ENCODE measurements at places on chromosomes 1 and 21.
A peak's percentile ranks its signal among the peaks of the same experiment; 100 is the strongest.

DNA sequence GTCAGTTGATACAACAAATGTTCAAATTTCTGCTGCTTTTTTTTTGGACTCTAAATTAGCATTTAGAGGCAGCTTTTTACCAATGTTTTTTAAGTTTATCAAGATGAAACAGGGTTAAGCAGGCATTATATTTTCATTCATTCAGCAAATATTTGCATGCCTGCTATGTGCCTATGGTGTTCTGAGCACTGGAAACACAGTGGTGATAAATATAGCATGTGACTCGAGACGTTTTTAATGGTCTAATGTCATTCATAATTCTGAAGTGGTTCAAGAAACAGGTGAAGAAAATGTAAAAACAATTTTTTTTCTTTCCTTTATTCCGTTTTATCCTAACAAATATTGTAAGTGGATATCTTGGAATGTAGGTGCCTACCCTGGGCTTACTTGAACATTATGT, 26.8 kb downstream of the NEK7 start:
- DNase-seq: no peak

- DNase-seq: no peak
Measured at GRCh38 chr1:188782220-188782841, 1695.3 kb downstream of the BRINP3 start.

GRCh38 chr1:225026701-225027100, 97.2 kb downstream of the DNAH14 start:
- DNase-seq: no peak

- no peak for DNase-seq
Measured at GRCh38 chr21:14959343-14959742, 105.5 kb downstream of the NRIP1 start.

GRCh38 chr1:201307760-201308499, 24.6 kb downstream of the PKP1 start:
- no peak for DNase-seq

DNA sequence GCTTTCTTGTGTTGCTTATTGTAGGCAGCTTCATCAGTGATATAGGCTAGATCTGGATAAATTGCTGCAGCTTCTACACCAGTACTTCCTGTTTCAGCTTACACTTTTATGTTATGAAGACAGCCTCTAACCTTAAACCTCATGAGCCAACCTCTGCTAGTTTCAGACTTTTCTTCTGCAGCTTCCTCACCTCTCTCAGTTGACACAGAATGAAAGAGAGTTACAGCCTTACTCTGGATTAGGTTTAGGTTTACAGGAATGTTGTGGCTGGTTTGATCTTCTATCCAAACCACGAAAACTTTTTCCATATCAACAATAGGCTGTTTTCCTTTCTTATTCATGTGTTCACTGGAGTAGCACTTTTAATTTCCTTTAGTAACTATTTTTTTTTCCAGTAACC, 76.9 kb upstream of the RNPC3 start:
- DNase-seq: no peak

DNA sequence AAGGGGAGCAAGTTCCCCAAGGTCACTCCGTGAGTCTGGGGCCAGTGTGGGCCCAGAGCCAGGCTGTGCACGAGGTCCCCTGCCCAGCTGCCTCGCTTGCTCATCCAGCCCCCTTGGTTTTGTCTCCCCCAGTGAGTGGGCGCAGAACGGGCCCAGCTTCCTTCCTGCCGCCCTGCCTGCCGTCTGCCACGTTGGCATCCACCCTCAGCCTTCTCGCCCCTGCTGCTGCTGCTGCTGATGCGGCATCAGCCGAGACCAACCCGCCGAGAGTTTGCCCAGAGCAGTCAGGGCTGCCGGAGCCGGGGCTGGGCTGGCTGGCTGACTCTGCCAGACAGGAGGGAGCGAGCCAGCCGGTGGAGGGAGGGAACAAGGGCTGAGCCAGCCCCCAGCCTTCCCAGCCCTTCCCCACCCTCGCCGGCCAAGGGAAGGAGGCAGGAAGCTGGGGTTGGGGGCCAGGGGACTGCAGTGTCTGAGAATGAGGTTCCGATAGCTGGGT, 31.4 kb upstream of the WASF2 start:
- DNase-seq: peak; percentile 64

DNA sequence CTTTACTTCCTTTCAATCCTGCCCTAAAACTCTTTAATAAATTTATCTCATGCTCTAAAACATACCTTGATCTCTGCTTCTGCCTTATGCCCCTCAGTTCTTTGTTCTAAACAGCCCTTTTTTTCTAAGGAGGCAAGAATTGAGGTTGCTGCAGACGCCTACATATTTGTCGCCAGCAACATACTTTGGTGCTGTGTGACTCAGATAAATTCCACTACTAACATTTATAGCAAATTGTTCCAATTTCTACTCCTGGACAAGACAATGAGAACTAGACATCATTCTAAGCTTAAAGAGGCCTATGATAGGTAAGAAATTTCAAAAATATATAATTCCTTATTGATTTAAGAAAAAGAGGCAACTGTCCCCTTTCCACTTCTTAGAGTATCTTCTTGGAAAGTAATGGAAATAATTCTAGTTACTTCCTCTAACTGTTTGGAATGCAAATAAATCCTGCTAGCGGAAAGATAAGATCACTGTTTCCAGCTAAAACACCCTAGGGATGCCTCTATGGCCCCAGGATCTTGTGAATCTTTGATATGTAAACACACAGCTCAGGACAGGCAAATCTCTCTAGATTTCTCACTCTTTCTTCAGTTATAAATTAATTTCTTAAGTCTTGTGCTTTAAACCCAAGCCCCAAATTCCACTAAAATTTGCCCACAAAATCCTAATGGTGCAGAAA, 869.1 kb downstream of the KCNT2 start:
- DNase-seq: no peak

GRCh38 chr1:26029864-26030481, 8.4 kb downstream of the EXTL1 start:
- no peak for DNase-seq

DNA sequence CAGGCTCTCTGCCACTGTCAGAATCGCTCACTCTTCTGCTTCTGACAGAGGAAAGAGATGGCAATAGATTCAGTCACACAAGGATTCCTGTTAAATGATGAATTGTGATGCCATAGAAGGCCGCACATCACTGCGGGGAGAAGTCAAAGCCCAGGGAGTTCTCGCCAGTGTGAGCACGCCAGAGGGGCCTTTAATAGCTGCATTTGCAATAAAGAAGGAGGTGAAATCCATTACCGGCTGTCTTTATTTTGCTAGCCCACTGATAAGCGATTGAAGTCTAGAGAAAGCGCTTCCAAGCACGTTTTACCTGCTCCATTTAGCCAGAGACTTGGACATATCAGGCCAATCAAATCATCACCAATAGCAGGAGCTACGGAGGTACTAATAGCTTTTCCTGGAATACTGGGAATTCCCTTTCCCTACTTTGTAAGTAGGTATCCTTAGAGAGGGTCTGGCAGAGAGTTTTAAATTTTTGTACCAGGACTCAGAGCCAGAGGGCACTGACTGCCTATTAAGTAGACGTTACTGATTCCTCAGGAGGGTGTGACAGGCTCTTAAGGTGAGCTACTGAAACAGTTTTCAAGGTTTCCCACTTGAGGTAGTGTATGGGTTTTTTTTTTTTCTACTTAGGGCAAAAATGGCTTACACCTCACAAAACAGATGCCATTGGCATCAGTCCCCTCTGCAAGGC, 10.2 kb upstream of the TARBP1 start:
- no peak for DNase-seq

GRCh38 chr1:106063510-106063909, 993.0 kb upstream of the PRMT6 start:
- DNase-seq: no peak

DNA sequence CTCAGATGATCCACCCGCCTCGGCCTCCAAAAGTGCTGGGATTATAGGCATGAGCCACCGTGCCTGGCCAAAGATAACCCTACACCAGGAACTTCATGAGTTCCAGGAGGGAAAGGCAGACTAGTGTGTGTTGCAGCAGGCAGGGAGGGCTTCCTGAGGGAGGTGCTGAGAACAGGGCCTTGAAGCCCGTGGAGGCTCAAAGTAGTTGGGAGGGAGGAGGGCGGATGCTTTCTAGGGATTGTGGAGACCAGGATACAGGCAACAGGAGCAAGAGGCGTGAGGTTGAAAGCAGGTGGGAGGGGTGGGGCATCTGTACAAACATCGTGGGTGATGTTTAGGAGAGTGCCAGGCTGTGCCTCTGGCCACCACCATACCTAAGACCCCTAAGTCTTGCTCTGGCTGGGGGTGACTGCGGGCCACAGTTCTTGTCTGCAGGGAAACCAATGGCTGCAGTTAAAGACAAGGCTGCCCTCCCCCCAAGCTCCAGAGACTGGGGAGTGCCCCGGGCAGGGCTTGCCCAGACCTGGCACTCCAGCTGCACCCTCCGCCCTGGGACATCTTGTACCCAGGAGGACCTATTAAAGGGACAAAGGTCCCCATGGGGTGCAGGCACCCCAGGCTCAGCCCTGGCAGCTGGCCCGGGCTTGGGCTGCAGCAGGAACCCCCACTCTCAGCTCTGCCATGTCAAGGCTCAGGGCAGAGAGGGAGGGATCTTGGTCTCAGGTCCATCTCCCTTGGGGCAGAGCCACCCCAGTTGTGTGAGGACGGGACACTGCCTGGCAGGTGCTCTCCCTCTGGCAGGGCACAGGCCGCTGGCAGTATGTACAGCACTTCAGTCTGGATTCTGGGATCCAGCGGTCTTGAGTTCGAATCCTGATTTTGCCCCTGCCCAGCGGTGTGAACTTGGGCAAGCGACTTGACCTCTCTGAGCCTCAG, 22.1 kb upstream of the CASZ1 start:
- DNase-seq: no peak

GRCh38 chr1:115105831-115106230, 16.5 kb upstream of the TSPAN2 start:
- no peak for DNase-seq

- no peak for DNase-seq
Measured at GRCh38 chr1:21518774-21519455, 9.7 kb downstream of the ALPL start.

GRCh38 chr21:37623183-37623582, 256.6 kb downstream of the DYRK1A start:
- no peak for DNase-seq

GRCh38 chr1:241713316-241713715, 61.2 kb downstream of the WDR64 start:
- DNase-seq: no peak

DNA sequence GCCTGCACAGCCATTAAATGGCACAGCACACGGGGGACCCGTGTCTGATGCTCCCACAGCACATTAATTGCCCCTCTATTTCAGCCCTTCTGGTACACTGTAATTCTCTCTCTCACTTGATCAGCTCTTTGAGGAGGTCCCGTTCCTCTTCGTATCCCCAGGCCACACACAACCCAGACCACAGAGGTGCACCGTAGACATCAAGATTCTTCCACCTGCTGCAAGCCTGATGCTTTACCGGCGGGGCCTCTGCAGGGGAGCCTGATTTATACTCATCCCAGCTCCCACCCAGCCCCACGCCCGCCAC, 759 bp downstream of the SMYD3 start:
- DNase-seq: no peak

DNA sequence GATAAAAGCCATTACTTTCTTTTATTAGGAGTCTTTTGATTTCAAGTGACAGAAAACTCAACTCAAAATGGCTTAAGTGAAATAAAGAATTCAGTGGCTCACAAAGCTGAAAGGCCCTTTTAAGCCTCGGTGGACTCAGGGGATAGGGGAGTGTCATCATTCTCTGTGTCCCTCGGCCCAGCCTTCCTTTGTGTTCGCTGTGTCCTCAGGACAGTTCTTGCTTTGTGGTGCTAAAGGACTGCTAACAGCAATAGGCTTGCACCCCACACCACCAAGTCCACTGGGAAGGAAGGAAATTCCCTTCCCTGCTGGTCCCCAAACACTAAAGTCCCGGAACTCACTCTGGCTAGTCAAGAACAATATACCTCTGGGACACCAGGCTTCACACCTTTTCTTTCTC, 129.2 kb downstream of the NTPCR start:
- no peak for DNase-seq

DNA sequence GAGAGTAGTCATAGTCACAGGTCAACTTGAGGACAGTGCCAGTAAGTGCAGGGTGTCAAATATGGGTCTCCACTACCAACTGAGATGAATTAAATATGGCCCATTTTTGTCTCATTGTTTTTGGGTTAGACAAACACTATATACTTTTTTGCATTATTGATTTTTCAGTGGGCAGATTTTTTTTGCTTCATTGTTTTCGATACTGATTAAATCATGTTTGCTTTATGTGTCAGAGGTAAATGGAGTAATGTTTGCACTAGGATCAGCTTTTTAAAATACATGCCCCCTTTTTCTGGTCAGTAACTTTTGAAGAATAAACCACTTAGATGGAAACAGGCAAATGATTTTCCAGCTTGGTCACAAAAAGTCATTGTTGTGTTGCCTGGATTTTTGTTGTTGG, 199.0 kb downstream of the USH2A start:
- DNase-seq: no peak

DNA sequence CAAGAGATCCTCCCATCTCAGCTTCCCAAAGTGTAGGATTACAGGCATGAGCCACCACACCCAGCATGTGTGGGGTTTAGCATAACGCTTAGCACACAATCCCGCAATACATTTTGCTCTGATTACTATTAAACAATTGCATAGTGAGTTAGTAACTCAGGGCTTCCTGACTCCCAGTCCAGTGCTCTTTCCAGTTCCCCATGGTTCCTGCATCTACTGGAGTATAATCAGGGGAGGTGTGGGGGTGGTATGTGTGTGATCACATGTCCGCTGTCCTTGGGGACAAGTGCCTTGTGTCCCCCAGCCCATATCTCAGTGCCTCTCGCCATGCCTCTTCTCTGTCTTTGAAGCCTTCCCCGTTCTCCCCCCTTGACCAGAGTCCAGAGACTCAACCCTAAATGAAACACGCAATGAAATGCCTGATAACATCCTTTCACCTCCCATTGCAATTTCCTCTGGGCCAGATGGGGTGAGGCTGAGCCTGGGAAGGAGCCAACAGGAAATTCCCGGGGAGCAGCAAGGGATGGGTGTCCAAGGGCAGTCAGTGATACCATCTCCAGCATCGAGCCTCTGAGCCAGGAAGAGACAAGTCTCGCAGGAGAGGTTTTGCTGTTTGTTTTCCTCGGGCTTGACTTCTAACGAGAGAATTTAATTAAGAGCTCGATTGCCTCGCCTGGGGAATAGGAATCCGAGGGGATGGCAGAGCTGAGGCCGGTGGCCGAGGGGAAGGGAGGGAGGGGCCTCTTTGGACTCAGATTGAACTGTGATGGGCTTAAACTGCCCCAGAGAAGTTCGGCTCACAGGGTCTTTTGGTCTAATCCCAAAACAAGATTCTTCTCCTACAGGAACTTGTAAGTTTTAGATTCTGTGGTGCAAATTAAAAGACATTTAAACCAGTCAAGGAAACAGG, 7.7 kb upstream of the HTR1D start:
- no peak for DNase-seq

- DNase-seq: no peak
Measured at GRCh38 chr1:107963008-107963407, 2.0 kb downstream of the VAV3 start.

DNA sequence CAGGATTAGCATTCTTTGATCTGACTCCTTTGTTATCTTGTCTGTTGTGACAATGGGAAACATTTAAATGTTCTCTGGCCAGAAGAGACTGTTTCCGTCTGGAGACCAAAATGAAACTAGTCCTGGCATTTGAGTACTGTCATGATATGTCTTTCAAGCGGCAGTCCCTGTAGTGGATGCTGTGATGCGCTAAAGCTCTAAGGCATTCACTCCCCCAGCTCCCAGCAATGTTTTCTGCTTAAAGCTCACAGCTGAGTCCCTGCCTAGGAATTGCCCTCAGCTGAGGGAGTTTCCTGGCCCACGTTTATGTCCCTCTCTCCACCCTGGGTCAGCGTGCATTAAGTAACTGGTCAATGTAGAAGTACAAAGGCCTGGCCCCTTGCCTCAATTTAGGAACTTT, 109.4 kb downstream of the UCHL5 start:
- DNase-seq: no peak

- no peak for DNase-seq
Measured at GRCh38 chr1:147202576-147202975, 22.6 kb downstream of the FMO5 start.
